Calu3 (cell line): ENCODE measurements at places on chromosomes 4 and X. TPM values are rescaled to one million over a fixed set of nuclear protein-coding genes. Genes with fewer than 3 reads are reported as not detected.

Gene PHKA2
- 44.7 and 47.6 TPM in 2 replicates for total RNA-seq

Gene UGT2B11
- total RNA-seq = not detected in 2 replicates

Gene ZNF711
- 6.0 and 8.0 TPM in 2 replicates for total RNA-seq

Gene GBA3
- total RNA-seq = 0.21 and 0.54 TPM in 2 replicates

Gene FGFR3
- total RNA-seq = 34.3 and 47.5 TPM in 2 replicates

Gene ZNF41
- 10.8 and 12.2 TPM in 2 replicates for total RNA-seq
